NCI-H1105 treated with DMSO at 0.1 percent for 48 hours (cell line): ENCODE measurements at places on chromosomes 3 and 15.

GRCh38 chr15:43927203-43927602 is 100.4 kb downstream of the WDR76 start:
- no peak for DNase-seq

DNA sequence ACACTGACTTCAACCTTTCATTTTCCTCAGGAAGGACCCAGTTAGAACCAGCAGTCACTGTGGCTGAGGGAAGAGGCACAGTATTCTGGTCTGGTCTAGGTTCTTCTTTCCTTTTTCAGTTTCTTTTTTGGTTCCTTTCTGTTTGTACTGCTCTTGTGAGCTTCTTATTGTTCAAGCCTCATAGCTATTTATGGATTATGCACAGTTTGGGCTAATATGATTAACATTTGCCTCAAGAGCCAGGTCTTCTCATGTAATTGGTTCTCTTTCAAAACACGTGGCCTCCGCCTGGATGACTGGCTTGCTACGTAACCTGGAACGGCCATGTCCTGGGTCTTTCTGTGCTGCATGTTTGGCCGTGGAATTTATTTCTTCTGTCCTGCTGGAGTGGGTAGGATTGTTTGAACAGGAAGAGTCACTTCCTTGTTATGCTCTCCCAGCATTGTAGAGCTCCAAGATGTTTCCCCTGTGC is 43.3 kb downstream of the RBMS3 start:
- no peak for DNase-seq

GRCh38 chr3:55487381-55488241 is 505 bp upstream of the WNT5A start:
- peak; percentile 45 for DNase-seq

GRCh38 chr3:112445839-112446238 is 53.4 kb downstream of the BTLA start:
- no peak for DNase-seq

DNA sequence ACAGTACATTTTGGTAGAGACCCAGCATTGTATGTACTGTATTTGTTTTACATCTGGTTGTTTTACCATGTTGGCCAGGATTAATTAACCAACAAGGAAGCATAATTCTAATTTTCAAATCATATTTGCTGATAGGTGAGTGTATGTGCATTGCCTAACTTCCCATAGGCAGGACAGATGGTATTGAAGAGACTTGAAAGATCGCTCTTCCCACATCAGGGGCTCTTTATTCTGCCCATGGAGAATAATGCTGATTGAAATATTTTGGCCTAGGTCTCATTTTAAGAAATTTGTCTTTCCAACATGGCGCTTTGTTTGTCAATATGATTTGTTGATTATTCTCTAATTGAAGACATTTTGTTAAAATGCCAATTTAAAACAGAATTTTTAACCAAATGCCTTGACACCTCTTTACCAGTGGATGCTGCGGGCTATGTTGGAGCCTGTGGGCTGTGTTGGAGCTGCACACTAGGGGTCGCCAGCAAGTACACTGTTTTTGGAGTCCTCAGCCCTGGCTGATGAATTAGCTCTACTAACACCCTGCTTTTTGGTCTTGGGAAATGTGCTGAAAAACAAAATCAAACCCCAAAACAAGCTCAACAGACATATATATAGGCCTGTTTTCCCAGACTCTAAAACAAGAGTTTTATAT is 5.3 kb downstream of the P2RY12 start:
- no peak for DNase-seq

GRCh38 chr15:65870889-65871533 is 1.7 kb downstream of the RAB11A start:
- peak; percentile 64 for DNase-seq

GRCh38 chr15:61621146-61621545 is 392.0 kb upstream of the RORA start:
- DNase-seq = peak; percentile 77

- peak; percentile 4 for DNase-seq
Measured at GRCh38 chr3:98573181-98573728, 20.2 kb downstream of the CPOX start.

GRCh38 chr15:61835496-61836106 is 224.6 kb downstream of the VPS13C start:
- DNase-seq = peak; percentile 65

DNA sequence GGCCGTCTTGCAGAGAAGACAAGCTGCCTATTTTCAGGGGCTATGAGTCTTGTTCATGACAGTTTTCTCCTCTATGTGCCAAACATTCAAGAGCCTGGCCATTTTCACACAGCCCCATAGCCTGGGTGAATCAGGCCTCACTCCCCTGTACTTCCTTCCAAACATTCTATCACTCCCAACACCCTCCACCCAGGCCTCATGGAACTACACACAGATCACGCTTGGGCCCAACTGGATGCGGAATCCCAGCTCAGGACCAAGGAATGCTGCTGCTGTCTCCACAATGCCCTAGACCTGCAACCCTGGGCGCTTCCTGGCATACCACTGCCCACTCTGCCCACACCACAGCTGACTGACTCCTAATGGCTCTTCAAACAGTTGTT is 39.4 kb upstream of the PCSK6 start:
- DNase-seq = no peak

DNA sequence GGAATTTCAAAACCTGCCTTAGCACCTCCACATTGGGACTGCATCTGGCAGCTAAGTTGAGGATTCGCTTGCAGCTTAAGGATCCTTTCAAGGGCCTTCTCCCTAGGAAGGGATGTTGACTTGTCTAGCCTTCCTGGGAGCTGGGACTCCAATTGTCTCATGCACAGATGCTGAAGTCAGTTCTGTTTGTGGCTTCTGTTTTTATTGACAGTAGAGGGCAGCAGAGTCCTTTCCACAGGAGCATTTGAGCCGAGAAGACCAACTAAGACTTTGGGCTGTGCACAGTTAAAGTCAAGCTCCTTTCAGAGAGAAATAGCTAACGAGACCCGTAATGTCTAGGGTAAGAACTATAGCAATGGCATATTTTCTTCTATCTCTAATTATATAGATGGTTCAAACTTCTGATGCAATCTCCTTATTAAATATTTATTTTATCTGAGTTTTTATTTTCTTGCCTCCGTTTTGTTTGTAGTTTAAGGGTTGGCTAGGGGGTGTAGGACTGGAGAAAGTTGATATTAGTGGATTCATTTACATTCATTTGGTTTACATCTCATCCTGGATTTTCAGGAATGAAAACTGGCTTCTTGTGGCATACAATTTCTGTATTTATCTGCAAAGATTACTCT is 59.7 kb upstream of the KBTBD8 start:
- peak; percentile 66 for DNase-seq

DNA sequence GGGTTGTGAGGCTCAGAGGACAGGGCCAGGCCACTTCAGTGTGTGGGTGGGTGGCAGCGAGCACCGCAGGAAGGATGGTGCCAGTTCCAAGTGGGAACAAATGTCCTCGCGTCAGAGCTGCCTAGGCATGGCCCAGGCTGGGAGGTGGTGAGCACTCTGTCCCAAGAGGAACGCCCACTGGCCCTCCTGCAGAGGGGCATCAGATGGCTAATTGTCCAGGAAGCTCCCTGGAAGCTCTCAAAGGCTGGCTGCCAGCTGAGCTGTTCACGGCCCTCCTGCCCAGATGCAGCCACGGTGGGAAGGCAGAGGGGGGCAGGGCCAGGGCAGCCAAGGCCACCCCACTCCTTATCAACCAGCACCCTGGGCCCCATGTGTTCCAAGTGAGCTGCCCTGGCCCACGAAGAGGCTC is 55.2 kb downstream of the IQSEC1 start:
- no peak for DNase-seq

DNA sequence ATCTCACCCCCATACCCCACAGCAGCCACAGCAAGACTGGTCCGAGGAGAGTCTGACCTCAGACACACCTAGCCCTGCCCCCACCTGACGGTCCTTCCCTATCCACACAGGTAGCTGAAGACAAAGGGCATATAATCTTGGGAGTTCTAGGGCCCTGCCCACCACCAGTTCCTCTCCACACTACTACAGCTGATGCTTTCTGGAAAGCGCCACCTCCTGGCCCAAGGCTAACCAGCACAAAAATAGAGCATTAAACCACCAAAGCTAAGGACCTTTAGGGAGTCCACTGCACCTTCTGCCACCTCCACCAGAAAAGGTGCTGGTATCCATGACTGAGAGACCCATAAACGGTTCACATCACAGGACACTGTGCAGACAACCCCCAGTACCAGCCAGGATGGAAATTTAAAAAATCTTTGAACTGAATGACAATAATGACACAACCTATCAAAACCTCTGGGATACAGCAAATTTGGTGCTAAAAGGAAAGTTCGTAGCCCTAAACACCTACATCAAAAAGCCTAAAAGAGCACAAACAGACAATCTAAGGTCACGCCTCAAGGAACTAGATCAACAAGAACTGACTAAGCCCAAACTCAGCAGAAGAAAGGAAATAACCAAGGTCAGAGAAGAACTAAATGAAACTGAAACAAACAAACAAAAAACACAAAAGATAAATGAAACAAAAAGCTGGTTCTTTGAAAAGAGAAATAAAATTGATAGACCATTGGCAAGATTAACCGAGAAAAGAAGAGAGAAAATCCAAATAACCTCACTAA is 122.1 kb upstream of the TPRG1 start:
- DNase-seq = no peak
